ENCODE measurements at places on chromosomes 7 and 10. TPM values are rescaled to one million over a fixed set of nuclear protein-coding genes. Genes with fewer than 3 reads are reported as not detected.
A peak's percentile ranks its signal among the peaks of the same experiment; 100 is the strongest.

GRCh38 chr10:85187047-85187446 is 858.7 kb downstream of the CCSER2 start:
- no peak overlapping the region for H3K27ac ChIP-seq
- H3K4me1 ChIP-seq = no peaks in the 10 kb centered on the region
- no peak overlapping the region for H3K4me3 ChIP-seq
- H3K36me3 ChIP-seq = no peaks in the 10 kb centered on the region
- H3K27me3 ChIP-seq = no peaks in the 10 kb centered on the region

- no peak overlapping the region for H3K4me3 ChIP-seq
- peaks cover 3% of the 10 kb centered on the region for H3K36me3 ChIP-seq
- no peaks in the 10 kb centered on the region for H3K27me3 ChIP-seq
- H3K4me1 ChIP-seq = peaks cover 9% of the 10 kb centered on the region
Measured at GRCh38 chr7:135490783-135491182, 19.1 kb downstream of the CNOT4 start.

GRCh38 chr7:141558544-141559183 is 7.5 kb downstream of the AGK start:
- H3K36me3 ChIP-seq = peaks cover 39% of the 10 kb centered on the region
- DNase-seq = no peak
- no peak overlapping the region for H3K4me3 ChIP-seq
- H3K27me3 ChIP-seq = no peaks in the 10 kb centered on the region

The KEL gene
- 0.19 TPM for total RNA-seq

DNA sequence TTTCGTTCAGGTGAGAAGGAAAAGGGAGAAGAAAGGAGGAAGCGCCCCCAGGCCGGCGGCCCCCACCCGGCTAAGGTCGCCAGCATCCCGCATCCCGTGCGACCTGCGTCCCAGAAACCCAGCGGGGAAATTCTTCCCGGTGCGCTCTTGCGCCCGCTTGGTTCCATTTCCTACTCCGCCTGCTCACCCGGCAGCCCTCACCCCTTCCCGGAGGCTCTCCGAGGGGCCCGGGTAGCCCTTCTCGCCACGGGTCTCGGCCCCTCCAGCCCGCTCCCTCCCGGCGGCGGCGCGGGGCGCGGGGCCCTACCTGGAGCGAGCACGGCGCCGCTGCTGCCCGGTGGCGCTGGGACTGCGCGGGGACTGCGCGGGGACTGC is at the start of gene PRKCQ:
TSS of gene PRKCQ (minus strand) at position 373 of the 375 bp plus-strand sequence. CDS start 65,141 bp downstream, outside the sequence.
- peak within 1 kb of the TSS; percentile 92 for H3K4me3 ChIP-seq
- peak within 1 kb of the TSS; percentile 77 for H3K27ac ChIP-seq
- H3K27me3 ChIP-seq = no peaks in the 10 kb centered on the region

DNA sequence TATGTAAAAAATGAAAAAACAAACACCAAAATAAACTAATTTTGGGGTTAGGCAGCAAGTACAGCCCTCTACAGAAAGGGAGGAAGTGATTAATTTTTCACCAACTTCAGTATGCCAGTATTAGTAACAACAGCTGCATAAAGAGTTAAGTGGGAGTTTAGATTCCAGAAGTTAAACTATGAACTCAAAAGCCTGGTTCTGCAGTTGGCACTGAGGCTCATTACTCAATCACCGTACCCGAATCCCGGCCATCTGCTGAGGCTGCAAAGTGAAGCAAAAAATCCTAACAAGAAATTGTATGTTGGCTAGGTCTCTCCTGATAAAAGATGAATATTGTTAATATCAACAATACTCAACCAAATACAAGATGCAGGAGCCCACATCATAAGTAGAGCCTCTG is 4.0 kb downstream of the NUDT5 start:
- H3K4me3 ChIP-seq = no peak overlapping the region
- no peak for DNase-seq
- H3K4me1 ChIP-seq = peaks cover 21% of the 10 kb centered on the region

DNA sequence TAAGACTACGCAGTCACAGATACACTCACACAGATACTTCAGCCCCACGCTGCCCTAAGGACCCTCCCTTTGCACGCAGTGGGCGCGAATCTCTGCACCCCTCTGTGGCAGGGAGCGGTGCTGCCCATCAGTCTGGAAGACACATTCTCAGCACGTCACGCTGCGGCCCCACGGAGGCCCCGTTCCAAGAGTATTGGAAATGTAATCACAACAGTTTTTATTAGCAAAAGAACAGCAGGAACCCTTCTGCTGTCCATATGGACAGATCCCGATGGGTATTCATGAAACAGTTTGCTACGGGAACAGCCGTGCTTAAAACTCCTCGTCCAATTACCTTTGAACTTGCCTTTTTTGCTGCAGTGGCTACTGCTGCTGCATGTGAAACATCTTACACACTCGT is 131.0 kb downstream of the RPS24 start:
- H3K36me3 ChIP-seq = no peaks in the 10 kb centered on the region
- no peaks in the 10 kb centered on the region for H3K4me1 ChIP-seq
- H3K27ac ChIP-seq = no peak overlapping the region
- no peak overlapping the region for H3K4me3 ChIP-seq
- DNase-seq = no peak

The HYCC1 gene
- 12.4 TPM for total RNA-seq

The WIPF3 gene
- total RNA-seq = not detected

The SLC29A3 gene
- 2.3 TPM for total RNA-seq

DNA sequence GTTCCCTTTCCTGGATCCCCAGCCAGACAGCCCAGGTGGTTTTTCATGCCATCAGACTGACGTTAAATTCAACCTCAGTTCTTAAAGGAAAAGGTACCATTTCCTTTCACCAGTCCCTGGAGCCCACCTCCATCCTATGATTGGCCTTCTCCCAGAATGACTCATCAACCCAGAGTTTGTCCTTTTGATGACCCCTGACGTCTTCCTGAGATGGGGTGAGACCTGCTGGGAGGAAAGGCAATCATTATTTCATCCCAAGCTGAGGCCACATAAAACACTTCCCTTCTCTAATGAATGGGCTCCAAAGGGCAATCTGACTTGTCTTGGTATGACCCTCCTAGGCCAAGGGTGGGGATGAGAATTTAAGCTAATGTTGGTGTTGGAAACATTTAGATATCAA is 750.7 kb downstream of the SUGCT start:
- no peaks in the 10 kb centered on the region for H3K36me3 ChIP-seq
- no peak for DNase-seq
- no peaks in the 10 kb centered on the region for H3K4me1 ChIP-seq
- H3K4me3 ChIP-seq = no peak overlapping the region
- H3K27me3 ChIP-seq = no peaks in the 10 kb centered on the region

The PRKAR1B gene
- 18.8 TPM for total RNA-seq

Data from CD4-positive, alpha-beta T cell (primary cell).